ENCODE measurements at places on chromosomes 3 and 15.
A peak's percentile ranks its signal among the peaks of the same experiment; 100 is the strongest.

DNA sequence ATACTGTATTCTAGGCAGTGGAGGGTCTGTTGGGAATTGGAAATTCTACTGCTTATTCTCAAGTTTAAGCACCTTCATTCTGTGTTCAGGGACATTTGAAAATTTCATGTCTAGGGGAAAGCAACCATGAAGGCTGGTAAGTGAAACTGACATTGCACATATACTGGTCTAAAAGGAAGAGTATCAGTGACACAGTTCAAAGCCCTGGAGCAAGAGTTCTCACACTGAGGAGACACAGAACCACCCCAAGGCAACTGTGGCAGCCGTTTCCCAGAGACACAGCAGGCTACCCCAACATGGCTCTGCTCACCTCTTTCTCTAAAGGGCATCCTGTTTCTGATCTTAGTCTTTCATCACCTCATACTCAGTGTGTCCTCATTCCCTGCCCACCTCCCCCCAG, 67.5 kb downstream of the KCNMB2 start:
- DNase-seq: no peak

GRCh38 chr15:84970843-84971242, 10.8 kb upstream of the PDE8A start:
- no peak for DNase-seq

- DNase-seq: no peak
Measured at GRCh38 chr3:42667523-42668412, 14.3 kb downstream of the ZBTB47 start.

DNA sequence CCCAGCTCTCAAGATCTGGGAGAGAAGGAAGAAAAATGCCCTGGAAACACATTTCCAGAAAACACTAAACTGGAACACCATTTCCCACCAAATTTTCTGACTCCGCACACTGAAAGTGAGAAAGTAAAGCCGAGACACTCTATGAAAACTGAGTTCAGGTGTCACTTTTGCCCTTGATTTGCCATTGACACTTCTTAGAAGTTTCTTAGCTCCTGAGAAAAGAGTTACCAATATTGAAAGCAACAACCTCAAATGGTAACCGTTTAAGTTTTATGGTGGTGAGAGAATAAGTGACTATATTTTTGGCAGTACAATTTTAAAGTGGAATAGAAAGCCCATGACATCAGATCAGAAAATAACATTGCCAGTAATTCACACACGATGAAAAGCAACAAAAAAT, 39.0 kb downstream of the CD86 start:
- DNase-seq: no peak

DNA sequence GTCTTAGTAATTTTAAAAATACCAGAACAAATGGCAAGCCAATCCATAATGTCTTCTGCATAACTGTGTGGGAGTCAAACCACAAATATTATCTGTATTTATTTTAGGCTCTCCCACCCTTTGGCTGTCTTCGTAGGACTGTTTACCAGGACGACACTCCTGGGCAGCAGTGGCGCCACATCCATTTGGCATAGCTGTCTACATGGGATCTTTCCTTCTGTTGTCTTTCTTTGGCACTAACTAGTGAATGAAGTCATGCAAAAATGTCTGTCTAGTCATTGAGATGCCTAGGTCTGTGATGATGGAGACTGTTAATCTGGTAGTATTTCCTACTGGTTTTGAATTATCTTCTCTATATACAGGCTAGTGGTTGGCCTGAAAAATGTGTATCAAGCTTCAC, 54.0 kb upstream of the CHMP2B start:
- no peak for DNase-seq

- peak; percentile 51 for DNase-seq
Measured at GRCh38 chr15:65087873-65088642, 11.5 kb downstream of the KBTBD13 start.
